ENCODE measurements at places on chromosomes 2 and 18.

GRCh38 chr2:237889811-237890210 is 30.4 kb downstream of the RAMP1 start:
- DNase-seq, result no peak

GRCh38 chr2:27263287-27264252 is 723 bp upstream of the SLC30A3 start:
- peak; percentile 47 for DNase-seq

- DNase-seq, result no peak
Measured at GRCh38 chr2:159010340-159010739, 41.9 kb downstream of the TANC1 start.

DNA sequence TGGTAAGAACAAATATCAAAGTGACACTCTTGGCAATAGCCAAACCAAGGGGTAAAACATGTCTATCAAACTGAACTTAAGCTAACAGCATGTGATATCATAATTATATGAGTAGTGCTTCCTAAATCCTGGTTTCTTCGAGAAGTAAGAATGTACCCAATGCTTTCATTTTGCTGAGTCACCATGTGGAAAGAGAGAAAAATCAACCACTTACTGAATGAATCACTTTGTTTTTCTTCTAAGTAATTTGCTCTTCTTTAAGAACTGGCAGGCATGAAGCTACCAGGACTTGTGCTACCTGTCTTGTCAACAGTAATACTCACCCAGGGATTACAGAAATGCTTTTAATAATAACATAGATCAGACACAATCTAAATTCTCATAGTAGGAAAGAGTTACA is 19.0 kb upstream of the DUSP19 start:
- no peak for DNase-seq

- no peak for DNase-seq
Measured at GRCh38 chr2:129780316-129781270, 198.9 kb upstream of the RAB6C start.

DNA sequence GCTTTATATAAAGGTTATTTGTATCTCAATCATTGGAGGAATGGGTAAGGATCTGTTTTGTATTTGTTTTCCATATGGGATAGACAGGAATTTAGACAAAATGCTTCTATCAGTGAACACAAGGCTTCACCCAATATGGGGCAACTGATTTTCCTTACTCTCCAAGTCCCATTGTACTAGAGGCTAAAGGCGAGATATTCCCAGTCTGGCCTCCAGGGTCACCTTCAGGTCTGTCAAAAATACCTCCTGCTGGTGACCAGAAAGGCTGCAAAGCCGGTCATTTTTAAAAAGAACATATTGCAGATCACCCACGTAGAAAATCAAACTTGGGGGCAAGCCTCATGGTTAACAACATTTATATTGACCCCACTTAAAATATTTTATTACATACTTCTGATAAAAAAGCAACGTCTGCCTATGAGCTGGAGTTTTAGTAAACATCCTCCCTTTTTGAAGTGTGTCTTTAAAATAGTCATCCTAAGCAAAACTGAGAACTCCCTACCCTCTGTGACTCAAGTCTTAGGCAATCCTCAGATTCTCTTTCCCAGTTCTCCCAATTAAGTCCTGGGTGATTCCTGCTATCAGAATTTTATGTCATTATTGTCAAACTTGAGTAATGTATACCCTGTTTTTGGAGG is 276.6 kb downstream of the MREG start:
- no peak for DNase-seq

GRCh38 chr2:47070920-47071824 is 83.9 kb downstream of the STPG4 start:
- peak; percentile 15 for DNase-seq

DNA sequence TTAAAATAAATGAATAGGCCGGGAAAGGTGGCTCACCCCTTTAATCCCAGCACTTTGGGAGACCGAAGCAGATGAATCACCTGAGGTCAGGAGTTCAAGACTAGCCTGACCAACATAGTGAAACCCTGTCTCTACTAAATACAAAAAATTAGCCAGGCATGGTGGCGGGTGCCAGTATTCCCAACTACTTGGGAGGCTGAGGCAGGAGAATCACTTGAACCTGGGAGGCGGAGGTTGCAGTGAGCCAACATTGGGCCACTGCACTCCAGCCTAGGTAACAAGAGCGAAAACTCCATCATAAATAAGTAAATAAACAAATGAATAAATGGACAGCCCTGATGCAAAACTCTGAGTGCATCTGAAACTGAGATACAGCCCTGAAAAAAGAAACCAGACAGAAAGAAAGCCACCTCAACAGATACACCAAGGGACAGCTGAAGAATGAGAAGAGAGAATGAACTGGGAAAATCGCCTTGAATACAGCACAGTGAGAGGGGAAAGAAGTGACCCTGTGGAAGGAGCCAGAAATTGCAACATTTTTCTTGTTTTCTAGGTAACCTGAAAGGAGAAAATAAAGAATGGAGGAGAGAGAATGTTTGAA is 64.4 kb downstream of the TRABD2A start:
- peak; percentile 32 for DNase-seq

GRCh38 chr2:173819852-173820251 is 145.3 kb downstream of the SP3 start:
- DNase-seq, result no peak

DNA sequence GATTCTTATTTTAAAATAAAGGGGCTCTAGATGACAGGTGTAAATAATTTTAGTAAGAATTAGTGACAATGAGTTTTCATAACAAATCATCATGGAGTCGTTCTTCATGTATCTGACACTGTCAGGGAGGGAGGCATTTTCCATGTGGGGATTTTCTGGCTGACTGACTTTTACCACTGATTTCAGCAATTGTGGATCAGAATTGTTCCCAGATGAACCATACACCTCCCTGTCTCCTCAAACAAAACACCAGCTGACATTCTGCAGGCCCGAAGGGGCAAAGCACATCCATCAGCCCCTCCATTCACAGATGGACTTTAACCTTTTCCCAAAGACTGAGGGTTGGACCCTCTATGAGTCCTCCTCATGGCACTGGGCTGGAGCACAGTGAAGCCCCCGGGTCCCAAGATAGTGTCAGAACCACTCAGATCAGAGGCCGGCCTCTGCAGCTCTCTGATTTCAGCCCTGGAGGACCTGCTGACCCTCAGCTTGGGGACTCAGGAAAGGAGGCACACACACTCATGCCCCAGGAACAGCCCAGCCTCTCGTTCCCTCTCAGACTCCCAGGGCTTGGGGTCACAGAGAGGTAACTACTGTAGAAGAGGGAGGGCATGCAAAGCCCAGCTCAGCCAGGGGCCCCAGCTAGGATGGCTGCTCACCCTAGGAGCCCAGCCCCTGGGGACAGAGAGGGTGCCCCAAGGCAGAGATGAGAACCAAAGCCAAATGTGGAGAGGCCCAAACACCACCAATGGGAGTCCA is 43.2 kb upstream of the LOXHD1 start:
- no peak for DNase-seq

DNA sequence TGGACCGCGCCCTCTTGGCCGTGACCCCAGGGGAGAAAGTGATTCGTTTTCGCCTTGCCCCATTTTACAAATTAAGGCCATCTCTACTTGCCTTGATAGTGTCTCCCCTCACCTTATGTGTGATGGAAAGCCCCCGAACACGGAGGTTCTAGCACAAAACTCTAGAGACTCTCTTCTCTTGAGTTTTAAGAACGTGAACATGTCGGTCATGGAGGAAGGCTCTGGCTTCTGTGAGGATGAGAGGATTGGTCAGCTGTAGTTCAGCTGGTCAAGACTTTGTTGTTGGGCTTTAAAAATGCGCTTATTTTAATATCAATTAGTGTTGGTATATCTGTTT is 828 bp downstream of the DYNC1I2 start:
- no peak for DNase-seq

DNA sequence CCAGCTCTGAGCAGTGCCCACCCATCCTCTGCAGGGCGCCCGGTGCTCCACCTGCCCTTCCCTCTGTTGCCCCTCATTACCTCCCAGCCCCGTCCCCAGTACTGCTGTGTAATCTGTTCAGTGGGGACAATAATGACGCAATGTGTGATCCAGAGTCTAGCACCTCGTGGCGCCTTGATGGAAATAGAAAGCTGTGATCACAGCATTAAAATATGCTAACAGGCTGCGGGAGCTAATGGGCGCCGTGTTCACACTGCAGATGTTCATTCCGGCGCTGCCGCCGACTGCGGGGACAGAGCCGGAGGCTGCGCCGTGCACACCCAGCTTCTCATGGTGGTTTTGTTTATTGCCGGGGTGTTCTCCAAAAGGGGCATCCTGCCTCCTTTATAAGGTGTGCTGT is 235.2 kb downstream of the LDLRAD4 start:
- DNase-seq, result no peak

- DNase-seq, result peak; percentile 53
Measured at GRCh38 chr2:73232403-73233153, 461 bp downstream of the PRADC1 start.

GRCh38 chr2:127917916-127918315 is 32.2 kb upstream of the AMMECR1L start:
- no peak for DNase-seq

GRCh38 chr2:36416370-36417165 is 61.0 kb downstream of the CRIM1 start:
- DNase-seq, result no peak

DNA sequence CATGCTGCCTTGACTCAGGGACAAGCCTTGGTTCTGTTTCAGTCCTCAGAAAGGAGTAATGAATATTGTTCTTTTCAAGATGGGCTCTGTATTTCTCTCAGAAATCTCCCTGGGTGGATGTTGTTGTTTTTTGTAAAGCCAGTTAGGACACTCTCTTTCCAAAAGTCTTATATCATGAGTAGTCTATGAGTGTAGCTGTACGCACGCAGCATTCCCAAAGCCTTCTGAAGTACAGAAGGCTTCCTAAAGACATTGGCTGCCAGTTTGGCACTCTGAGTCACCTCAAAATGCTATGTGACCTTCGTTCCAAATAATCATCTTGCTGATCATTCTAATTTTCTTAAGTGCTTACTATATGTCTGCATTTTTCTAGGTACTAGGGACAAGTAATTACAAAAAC is 16.7 kb upstream of the GTF2A1L start:
- DNase-seq, result no peak

DNA sequence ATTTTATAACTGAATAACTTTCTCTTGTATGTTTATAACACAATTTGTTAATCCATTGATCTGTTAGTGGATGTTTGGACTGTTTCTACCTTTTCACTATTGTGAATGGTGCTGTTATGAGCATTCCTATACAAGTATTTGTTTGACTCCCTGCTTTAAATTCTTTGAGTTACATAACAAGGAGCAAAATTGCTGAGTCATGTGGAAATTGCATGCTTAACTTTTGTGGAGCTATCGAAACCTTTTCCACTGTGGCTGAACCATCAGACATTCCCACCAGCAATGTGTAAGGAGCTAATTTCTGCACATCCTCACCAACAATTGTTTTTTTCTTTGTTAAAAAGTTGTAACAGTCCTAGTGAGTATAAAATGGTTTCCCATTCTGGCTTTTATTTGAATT is 415.5 kb downstream of the CBLN2 start:
- DNase-seq, result no peak

GRCh38 chr2:57330447-57330846 is 716.2 kb upstream of the VRK2 start:
- DNase-seq, result no peak

DNA sequence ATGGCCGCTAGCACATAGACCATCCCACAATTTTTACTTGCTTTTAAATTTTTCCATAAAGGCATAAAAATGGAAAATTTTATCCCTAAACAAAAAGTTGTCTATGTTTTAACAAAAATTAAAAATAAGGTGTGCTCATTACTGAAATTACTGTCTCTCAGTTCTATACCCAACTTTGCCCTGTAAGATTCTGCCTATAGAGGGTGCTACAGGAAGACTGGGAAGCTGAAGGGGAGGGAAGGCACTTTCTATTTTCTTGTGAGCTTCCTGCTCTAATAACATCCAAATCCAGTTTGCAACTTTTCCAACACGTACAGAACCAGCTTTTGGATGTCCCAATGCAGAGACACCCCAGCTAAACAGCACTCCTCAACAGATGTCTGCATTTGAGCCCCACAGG is 666.9 kb downstream of the PLCL1 start:
- peak; percentile 24 for DNase-seq

DNA sequence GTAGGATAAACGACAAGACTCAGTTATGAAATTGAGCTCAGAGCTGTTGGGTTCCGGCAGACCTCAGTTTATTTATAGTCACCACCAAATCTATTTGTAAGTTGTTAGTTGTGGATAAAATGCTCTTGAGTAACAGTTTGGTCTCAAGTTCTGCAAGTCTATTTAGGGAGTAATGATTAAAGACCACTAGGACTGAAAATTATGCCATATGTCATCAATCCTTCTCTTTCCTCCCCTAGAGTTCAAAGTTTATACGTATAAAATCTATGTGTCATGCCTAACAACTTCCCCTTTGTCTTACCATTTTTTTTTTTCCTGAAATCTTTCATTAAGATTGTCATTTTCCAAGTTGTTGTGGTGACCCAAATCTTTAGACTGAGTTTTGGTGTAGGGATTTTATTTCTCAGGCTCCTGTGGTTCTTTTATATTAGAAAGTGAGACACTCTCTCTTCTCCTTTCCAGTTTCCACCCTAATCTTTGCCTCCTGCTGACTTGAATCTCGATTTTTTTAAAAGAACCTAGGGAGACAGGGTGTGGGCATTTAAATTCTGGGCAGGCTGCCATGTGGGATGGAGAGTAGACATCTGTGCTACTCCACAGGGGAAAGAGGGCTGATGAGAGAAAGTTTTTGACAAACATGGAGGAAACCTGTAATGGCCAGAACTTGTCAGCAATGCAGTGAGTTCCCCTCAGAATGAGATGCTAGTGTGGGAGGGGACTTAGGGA is 51.0 kb downstream of the LAMA3 start:
- no peak for DNase-seq

DNA sequence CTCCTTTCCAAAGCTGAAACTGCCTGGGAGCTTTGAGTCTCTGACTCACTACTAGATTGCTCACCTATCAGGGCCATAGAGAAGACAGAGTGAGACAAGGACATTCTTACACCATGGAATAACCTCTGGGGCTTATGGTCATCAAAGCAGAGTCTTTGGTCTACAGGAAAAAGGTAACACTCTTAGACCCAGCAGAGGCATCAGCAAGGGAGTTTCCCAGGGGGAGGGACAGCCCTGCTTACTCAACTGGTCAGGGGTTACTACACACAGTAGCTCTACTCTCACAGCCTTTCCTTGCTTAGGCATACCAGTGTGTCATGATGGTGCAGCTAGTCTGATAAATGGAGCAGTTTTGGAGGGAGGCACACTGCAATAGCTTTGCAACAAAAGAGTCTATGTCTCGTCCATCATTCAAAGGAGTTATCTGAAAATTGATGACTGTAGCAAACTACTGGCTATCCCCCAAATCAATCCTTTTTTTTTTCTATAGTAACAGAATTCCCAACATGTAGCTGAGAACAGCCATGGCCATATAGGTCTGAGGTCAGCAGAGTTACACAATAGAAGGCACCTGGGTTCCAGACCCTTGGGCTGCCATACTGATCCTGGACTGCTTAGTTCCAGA is 22.4 kb upstream of the CD28 start:
- DNase-seq, result no peak

GRCh38 chr18:44341759-44342158 is 338.9 kb upstream of the SETBP1 start:
- no peak for DNase-seq

GRCh38 chr2:210727549-210727948 is 171.2 kb downstream of the CPS1 start:
- DNase-seq, result no peak

GRCh38 chr2:28663359-28663758 is 88.3 kb upstream of the PPP1CB start:
- no peak for DNase-seq

All from OCI-LY7 (cell line).